ENCODE measurements at places on chromosomes 16 and 17. TPM values are rescaled to one million over a fixed set of nuclear protein-coding genes. Genes with fewer than 3 reads are reported as not detected.
A peak's percentile ranks its signal among the peaks of the same experiment; 100 is the strongest.

DNA sequence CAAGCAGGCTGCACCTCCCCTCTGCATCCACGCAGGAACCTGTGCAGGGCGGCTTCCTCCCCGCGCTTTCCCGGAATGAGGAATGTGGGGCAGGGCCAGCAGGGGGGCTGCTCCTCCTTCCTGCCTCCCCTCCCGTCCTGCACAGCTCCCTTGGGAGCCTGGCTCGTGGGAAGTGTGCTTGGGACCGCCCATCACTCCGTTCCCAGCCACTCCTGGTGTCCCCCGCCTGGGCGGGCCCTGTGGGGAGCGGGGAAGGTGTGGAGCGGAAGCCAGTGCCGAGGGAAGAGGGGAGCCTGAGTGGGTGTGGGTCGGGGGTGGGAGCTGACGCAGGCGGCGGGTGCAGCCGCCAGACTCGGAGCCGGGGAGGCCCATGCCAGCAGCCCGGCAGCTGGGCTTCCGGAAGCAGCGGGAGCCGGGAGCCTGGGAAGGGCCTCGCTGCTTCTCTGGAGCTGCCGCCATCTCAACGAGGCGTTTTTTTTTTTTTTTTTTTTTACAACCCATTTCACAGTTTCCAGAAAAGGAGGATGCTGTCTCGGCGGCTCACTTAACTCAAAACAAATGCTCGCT lies 24.1 kb downstream of the BAHCC1 start:
- peak; percentile 99 for DNase-seq

- DNase-seq = no peak
These were observed 678 bp upstream of the HOXB6 start for GRCh38 chr17:48605409-48605919.

- peak; percentile 80 for DNase-seq
These were observed 93.4 kb upstream of the TNRC6A start for GRCh38 chr16:24635900-24636610.

DNA sequence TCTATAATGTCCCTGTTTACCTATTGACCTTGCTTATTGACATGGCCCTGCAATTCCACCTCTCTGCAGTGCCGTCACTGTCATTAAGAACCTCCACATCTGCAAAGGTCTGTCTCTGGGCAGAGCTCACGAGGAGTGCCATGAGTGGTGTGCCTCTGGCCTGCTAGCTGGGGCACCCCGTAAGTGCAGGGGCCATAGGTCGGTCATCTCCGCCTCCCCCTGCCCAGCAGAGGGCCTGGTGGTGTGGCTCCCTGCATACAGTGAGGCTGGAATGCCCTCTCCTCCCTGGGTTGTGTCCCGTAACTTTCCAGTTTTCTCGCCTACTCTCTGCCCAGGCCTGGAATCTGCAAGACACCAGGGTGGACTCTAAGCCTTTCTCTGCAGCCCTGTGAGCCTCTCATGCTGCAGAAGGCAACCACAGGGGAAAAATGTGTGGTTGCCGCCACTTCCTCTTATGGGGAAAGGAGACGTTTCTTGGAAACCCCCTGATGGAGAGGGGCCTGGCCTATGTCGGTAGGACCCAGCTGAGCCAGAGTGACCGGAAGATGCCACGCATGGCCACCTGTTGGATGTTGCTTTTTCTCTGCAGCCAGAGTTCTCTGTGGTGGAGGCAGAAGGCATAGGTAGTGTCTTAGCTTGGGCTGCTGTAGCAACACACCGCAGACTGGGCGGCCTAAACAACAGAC lies 2.7 kb upstream of the SNX20 start:
- DNase-seq = no peak

- no peak for DNase-seq
These were observed 20.7 kb upstream of the MNT start for GRCh38 chr17:2421315-2422147.

- DNase-seq = no peak
These were observed 14.9 kb upstream of the CBFA2T3 start for GRCh38 chr16:88991813-88992350.

DNA sequence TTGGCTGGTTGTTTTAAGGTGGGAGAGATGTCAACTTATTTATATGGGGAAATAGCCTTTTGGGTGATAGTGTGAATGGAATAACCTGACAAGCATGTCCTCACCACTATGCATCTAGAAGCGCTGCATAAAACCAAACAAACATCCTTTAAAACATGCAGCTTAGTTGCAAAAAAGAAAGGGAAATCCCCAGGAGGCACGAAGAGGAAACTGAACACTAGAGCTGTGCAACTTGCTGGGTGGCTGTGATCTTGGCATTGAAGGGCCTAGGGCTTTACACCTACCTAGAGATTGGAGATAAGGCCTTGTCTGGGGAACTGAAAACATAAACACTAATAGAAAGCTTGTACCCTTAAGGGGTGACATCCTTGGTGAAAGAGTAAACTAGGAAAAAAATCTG lies 7.3 kb downstream of the C16orf54 start:
- DNase-seq = no peak

DNA sequence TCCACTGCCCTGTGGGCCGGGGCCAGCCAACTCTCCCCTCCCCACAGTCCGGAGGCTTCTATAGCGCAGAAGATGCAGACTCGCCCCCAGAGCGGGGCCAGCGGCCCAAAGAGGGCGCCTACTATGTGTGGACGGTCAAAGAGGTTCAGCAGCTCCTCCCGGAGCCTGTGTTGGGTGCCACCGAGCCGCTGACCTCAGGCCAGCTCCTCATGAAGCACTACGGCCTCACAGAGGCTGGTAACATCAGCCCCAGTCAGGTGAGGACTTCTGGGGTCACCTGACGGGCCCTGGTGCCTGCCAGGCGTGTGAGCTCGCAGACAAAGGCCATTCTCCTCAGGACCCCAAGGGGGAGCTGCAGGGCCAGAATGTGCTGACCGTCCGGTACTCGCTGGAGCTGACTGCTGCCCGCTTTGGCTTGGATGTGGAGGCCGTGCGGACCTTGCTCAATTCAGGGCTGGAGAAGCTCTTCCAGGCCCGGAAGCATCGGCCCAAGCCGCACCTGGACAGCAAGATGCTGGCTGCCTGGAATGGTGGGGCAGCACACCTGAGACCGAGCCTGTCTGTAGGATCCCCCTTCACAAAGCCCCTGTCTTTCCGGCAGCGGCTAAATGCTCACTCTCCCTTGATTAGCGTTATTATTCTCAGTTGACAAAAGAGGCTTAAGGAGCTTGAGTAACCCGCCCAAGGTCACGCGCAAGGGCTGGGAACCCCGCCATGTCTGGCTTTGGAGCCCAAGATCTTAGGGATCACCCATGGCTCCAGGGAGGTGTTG lies 3.9 kb downstream of the SPATA20 start:
- DNase-seq = peak; percentile 79

DNA sequence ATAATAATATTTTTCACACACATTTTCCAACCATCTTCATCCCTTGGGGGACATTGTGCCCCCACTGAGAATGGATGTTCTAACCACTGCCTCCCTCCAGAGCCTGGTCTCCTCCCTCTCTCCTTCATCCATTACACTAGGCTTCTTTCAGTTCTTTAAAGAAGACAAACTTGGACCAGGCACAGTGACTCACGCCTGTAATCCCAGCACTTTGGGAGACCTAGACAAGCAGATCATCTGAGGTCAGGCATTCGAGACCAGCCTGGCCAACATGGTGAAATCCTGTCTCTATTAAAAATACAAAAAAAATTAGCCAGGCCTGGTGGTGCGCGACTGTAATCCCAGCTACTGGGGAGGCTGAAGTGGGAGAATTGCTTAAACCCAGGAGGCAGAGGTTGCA lies 6.5 kb downstream of the ALOX15 start:
- no peak for DNase-seq

- DNase-seq = no peak
These were observed 1.5 kb downstream of the ABCC3 start for GRCh38 chr17:50635982-50636803.

DNA sequence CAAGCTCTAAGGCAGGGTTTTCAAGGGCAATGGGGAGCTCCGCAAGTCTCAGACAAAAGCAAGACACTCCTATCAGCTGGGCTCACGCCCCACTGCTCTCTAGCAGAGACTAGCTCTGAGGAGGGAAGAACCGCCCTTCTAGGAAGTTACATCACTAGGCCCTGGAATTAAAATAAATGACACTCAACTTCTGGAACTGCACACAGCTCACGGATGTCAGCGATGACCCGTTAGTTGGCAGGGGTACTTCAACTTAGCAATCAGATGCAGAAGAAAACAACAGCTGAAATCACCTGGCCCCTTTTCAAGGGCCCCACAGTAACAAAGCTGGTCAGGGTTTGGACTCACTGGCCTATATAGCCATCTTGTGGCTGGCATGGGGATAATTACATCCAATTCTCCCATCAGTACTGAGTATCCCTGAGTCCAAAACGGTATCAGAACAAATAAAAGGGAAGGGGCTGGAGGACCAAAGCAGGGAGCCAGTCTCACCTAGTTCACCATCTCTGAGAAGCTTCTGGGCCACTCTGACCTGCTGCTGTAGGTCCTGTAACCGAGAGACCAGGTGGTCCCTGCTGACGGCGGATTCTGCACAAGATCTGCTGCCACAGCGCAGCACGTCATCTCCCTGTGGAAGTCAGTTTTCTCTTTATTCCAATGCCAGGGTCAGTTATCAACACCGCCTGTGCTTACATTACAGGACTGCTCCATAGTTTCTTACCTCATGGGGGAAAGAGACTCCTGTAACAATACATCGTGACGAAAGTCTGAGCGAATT lies 22.2 kb downstream of the SERPINF1 start:
- DNase-seq = peak; percentile 79

- DNase-seq = no peak
These were observed 38.2 kb upstream of the CDH5 start for GRCh38 chr16:66328282-66328681.

GRCh38 chr16:86089334-86089900 lies 190.5 kb downstream of the IRF8 start:
- no peak for DNase-seq

DNA sequence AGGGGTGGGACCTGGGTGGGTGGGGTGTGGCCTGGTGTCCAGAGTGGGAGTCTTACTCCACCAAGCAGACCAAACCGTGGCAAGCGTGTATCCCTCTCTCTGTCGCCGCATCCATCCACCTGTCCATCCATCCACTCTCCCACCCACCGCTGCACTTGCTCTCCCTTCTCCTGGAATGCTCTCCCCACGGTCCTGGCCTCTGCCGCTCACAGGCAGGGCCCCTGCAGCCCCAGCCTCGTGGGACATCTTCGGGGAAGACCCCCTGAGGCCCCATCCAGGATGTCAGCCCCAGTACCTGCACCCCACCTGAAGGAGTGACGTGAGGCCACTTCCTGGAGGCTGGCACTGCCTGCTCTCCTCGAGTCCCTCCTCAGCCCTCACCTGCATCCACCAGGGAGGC lies 189.5 kb upstream of the GSE1 start:
- no peak for DNase-seq

GRCh38 chr17:7484067-7484918 lies at the start of gene POLR2A:
POLR2A (plus strand) TSS chr17:7484366.
- DNase-seq = peak; percentile 98

DNA sequence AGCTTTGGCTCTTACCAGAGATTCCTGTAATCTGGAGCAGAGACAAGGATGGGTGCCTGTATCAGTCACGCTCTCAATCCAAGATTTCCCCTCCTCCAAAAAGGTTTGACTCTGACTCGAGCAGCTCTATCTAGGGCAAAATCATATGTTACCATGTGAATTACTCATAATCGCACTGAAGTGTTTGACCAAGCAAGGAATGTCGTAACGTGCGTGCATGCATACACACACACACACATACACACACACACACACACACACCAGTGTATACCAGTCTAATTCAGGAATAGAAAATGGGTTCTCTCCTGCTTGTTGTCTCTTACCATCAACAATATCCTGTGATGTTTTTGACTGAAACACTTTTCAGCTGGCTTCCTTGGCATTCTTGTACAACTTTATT lies 835.1 kb downstream of the KCNJ2 start:
- no peak for DNase-seq

DNA sequence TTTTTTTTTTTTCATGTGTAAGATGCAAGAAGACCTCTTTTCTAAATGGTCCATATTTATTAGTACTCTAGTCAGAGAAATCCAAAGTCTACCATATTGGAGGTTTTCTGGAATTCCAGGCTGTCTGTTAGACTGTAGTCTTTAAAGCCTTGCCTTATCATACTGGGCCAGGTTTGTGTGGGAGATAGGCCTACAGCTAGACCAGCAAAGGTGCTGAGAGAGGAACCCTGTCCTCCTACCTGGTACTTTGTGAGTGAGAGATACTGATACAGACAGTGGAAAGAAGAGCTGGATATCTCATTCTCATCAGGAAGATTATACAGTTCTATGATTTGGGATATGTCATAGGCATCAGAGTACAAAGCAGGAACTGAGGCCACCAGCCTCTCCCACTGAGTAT lies 8.1 kb downstream of the RHOT1 start:
- DNase-seq = no peak

SDR42E1 gene
- 1.6 TPM for total RNA-seq

ERAL1 gene
- 38.4 TPM for total RNA-seq

EVI2A gene
- total RNA-seq = 0.63 TPM
